ENCODE measurements at places on chromosomes 6 and 20. TPM values are rescaled to one million over a fixed set of nuclear protein-coding genes. Genes with fewer than 3 reads are reported as not detected.

The GNMT gene
- 0.33 TPM for total RNA-seq

The TRIM40 gene
- not detected for total RNA-seq

The RSPH3 gene
- total RNA-seq, result 2.7 TPM

The OOEP gene
- total RNA-seq, result not detected

The RAET1E gene
- 0.29 TPM for total RNA-seq

The LIME1 gene
- total RNA-seq, result 2.9 TPM

The TINAG gene
- total RNA-seq, result not detected

The SYNE1 gene
- 47.9 TPM for total RNA-seq

The CLIC5 gene
- 0.19 TPM for total RNA-seq

The HLA-DQB1 gene
- total RNA-seq, result not detected

The OR14J1 gene
- not detected for total RNA-seq

The BPIFB4 gene
- not detected for total RNA-seq

The SULF2 gene
- 205 TPM for total RNA-seq

The GATA5 gene
- not detected for total RNA-seq

The TTLL9 gene
- total RNA-seq, result under 0.01 TPM

The ISM1 gene
- total RNA-seq, result not detected

The CCM2L gene
- total RNA-seq, result 16.7 TPM

The PDSS2 gene
- 6.1 TPM for total RNA-seq

The MEP1A gene
- not detected for total RNA-seq

The SLC22A3 gene
- not detected for total RNA-seq

The COL20A1 gene
- not detected for total RNA-seq

The C6orf163 gene
- total RNA-seq, result 2.9 TPM

The PSORS1C2 gene
- not detected for total RNA-seq

The IYD gene
- not detected for total RNA-seq

The UNC93A gene
- not detected for total RNA-seq

The ECT2L gene
- total RNA-seq, result not detected

The SALL4 gene
- 0.65 TPM for total RNA-seq

The STX7 gene
- total RNA-seq, result 47.7 TPM

The FKBP5 gene
- total RNA-seq, result 18.9 TPM

The WFDC10B gene
- total RNA-seq, result not detected

The PXDC1 gene
- total RNA-seq, result 96.6 TPM

The BPIFB3 gene
- not detected for total RNA-seq

The LZTS3 gene
- total RNA-seq, result 9.8 TPM

The VNN1 gene
- 0.29 TPM for total RNA-seq

The DYNLRB1 gene
- total RNA-seq, result 68.6 TPM

The NKX2-2 gene
- not detected for total RNA-seq

Data from vein endothelial cell (primary cell).